ENCODE measurements at places on chromosomes 3 and 15.

DNA sequence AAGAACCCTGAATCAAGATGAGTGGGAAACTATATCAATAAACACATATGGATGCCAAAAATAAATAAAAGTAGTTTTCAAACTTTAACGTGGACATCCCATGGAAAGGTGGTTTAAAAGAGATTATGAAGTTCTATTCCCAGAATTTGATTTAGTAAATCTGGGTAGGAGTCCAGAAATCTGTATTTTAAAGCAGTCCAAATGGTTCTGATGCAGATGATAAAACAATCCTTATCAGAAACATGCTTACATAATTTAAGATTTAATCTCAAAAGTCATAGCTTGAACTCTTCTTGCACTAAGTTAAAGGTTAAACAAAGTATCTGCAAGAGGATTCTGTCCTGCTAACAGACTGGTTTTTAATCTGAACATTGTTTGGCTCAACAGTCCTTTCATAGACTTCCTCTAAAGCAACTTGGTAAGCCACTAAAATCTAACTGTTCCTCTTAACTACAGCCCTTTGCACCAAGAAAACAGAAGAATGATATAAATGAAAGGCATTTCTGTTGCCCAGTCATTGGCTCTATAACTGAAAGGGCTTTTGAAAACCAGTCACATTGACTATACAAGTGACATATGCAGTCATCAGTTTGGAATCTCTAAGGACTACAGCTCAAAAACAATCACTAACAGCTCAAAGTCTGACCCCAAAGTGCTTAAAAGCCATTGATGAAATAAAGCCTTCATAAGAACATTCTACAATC, 23.4 kb upstream of the MAP4 start:
- DNase-seq: no peak

DNA sequence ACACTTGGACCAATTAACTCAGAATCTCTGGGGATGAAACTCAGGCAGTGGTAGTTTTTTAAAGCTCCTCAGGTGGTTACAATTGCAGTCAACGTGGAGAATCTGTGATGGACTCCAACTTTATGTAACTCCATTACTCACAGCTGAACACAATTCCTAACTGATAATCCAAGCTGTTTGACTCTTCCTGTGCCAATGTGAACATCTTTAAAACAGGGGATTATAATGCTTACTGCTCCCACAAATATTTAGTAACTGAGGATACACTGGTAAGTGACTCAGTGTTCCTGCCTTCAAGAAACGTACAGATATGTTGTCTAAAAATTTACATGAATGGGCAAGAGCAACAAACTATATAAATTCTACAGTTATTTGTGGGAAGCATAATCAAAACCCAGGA, 85.6 kb downstream of the OSBPL10 start:
- no peak for DNase-seq

- DNase-seq: no peak
Measured at GRCh38 chr3:111915905-111916304, 56.8 kb downstream of the PHLDB2 start.

- DNase-seq: no peak
Measured at GRCh38 chr3:102225005-102225404, 209.8 kb upstream of the ZPLD1 start.

GRCh38 chr15:60721707-60722106, 242.8 kb upstream of the ICE2 start:
- DNase-seq: no peak

- DNase-seq: no peak
Measured at GRCh38 chr3:149247929-149248691, 26.5 kb upstream of the CP start.

GRCh38 chr3:12409684-12410596, 74.3 kb upstream of the TSEN2 start:
- DNase-seq: no peak

DNA sequence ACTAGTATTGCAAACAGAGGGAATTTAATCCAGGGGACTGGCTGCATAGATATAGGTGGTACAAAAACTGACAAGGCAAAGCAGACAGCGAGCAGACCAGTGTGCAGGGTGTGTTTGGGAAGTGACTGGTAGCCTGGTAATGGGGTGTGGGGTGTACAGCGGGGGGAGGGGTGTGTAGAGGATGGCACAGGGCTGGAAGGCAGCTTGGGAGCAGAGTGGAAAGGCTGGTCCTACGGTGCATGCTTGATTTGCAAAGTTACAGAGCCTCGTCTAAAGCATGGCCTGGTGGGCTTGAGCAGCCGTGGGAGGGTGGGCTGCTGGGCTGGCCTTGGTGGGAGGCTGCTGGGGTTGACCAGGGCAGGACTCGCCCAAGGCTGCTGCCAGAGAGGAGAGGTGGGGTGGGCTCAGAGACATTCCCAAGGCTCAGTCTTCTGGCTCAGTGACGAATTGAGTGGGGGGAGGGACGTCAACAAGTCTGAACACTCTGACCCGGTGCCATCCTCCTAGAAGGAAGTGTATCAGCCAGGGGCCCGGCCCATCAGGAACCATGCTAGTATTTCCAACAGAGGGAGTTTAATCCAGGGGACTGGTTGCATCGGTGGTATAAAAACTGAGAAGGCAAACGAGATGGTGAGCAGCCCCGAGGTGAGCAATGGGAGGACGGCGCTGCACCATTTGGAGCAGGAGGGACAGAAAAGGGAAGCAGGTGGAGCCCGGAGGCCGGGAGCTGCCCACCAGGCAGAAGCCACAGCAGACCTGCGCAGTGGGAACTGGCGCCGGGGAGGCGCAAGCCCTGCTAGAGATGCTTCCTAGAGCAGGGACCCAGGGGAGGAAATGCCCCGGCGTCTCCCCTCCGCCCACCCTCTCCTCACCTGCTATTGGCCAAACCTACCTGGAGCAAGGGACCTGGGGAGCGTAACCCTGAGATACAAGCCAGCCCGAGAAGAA, 29.2 kb downstream of the CPN2 start:
- no peak for DNase-seq

GRCh38 chr15:65328506-65329287, 24.2 kb downstream of the RNU5B-1 start:
- DNase-seq: no peak

GRCh38 chr3:149541091-149541491, 66.6 kb downstream of the TM4SF4 start:
- DNase-seq: no peak

DNA sequence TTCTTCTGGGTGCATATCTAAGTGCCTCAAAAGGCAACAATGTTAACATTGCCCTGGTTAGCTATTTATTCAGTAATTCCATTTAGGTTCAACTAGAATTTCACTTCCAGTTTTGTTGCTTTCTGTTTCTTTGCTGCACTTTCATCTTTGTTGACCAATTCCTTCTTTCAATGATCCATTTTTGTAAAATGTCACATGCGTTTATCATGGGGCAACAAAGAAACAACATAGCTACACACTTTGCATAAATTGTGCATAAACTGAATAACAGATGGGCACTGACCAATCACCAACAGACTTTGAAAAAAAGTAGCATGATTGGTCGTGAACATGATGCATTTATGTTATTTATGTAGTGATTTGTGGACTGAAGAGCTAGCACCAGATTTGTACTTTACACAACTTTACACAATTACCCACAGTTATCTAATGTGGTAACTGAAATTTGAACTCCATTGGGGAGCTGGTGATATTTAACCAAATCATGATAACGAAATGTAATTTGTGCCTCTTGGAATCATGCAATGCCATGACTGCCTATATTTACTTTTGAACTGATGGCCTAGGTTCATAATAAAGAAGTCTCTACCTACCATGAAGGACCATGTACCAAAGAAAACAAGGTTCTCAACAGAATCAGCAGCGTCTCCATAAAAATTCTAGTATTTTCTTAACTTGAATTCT, 7.1 kb upstream of the CPOX start:
- no peak for DNase-seq

- DNase-seq: no peak
Measured at GRCh38 chr3:42815826-42816225, 6.6 kb downstream of the ACKR2 start.

DNA sequence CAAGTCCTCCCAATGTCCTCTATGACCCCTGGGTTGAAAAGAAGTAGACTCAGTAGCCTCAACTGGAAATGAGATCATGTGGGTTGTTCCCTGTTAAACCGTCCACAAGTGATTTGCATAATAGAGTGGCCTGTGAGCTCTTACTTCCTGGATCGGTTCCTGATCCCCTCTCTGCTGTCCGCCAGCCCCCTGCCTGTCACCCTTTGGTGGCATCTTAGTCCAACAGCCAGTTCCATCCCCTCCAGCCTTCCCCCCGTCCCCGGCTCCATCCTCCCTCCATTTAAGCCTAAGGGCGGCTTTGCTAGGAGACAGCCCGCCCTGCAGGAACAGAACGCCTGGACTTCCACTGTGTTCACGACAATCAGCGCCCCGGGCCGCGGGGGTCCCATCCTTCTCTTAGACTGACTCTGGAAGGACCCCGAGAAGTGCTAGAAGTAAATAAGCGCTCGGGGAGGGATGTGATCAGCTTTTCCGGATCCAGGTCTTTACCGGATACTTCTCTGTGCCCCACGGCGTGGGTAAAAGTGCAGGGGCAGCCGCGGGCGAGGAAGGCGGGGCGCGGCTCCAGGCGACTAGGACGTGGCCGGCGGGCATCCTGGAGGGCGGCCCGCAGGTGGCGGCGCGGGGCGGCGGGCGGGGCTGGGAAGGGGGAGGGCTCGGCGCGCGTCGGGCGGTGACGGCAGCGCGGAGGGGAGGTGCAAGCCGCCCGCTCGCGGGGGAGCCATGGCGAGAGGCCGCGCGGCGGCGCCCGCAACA, 51.2 kb upstream of the ULK4 start:
- DNase-seq: peak; percentile 76

DNA sequence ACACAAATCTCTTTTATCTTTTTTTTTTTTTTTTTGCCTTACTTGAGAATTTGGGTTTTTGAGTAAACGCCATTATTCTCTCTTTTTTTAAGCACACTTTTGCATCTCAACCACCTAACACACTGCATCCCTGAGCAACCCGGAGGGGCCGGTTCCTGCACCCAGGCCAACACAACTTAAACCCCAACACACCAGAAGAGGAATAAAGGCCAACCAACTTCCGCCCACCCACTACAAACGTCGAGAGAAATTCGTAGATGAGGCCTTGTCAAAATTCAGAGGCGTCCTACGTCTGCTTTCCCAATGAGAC, 389 bp upstream of the CCNB2 start:
- no peak for DNase-seq

GRCh38 chr3:172675441-172676193, 35.2 kb downstream of the NCEH1 start:
- DNase-seq: peak; percentile 18

DNA sequence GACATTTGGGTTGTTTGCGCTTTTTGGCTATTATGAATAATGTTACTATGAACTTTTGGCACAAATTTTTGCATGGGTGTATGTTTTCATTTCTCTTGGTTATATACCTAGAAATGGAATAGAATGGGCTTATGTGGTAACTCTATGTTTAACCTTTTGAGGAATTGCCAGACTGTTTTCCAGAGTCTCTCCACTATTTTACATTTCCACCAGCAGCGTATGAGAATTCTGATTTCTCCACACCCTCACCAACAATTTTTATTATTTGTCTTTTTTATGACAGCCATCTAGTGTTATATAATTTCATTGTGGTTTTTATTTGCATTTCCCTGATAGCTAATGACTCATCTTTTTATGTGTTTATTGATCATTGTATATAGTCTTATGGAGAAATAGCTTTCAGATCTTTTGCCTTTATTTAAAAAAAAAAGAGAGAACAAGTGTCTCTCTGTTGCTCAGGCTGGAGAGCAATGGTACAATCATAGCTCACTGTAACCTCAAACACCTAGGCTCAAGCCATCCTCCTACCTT, 247.2 kb downstream of the OPA1 start:
- DNase-seq: no peak

GRCh38 chr15:57334257-57334656, 42.0 kb upstream of the CGNL1 start:
- DNase-seq: no peak

Measured in memory B cell (primary cell).